Breast epithelium (tissue), 4 donors: ENCODE measurements at places on chromosomes 4 and X. TPM values are rescaled to one million over a fixed set of nuclear protein-coding genes. Genes with fewer than 3 reads are reported as not detected.

C4orf51 gene
- total RNA-seq, result not detected

ENPEP gene
- total RNA-seq, result 10.2 TPM

AMBN gene
- not detected for total RNA-seq

CT55 gene
- not detected for total RNA-seq

KLHL34 gene
- total RNA-seq, result not detected

DNA sequence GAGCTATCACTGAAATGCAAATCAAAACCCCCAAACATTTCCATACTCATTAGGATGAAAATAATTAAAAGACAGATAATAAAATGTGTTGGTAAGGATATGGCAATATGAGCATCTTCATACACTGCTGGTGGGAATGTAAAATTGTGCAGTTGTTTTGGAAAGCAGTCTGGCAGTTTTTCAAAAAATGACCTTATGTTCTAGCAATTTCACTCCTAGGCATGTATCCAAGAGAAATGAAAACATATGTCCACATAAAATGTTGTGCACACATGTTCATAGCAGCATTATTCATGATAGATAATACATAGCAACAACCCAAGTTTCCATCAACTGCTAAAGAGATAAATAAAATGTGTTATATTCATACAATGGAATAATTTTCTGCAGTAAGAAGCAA is 14.8 kb upstream of the GPRASP2 start:
- DNase-seq, result no peak

DNA sequence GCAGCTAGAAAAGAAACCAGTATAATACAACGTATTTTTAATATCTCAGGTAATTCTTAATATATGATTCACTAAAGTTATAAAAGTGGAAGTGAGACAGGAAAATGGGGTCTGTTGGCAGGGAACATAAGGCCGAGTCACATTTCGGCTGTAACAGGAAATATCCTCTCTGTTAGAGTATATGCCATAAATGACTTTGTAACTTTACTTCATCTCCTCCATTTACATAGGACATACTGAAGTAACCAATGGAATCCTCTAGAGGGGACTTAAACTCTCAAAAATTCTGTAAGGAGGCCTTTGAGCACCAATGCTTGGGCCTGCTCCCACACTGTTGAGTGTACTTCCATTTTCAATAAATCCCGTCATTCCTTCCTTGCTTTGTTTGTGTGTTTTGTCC is 71.3 kb downstream of the ANKRD17 start:
- no peak for DNase-seq

- DNase-seq, result no peak
These were observed 55.4 kb upstream of the GPR78 start for GRCh38 chr4:8524595-8525382.

DNA sequence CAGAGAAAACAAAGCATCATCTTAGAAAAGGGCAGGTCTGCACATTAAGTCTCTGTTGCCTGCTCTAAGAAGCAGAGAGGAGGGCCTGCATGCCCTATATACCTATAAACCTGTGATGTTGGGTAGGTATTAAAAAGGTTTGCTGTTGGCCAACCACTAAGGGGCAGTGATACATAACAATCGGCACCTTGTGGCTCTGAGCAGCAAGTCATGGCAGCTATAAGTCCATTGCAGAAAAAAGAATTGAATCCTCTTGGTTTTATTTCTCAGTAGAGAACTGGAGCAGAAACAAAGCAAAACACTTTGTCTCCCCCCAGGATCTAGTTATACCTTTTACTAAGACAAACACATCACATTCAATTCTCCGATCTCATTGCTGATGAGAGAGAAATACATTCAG is 1364.4 kb downstream of the STIM2 start:
- DNase-seq, result no peak

DNA sequence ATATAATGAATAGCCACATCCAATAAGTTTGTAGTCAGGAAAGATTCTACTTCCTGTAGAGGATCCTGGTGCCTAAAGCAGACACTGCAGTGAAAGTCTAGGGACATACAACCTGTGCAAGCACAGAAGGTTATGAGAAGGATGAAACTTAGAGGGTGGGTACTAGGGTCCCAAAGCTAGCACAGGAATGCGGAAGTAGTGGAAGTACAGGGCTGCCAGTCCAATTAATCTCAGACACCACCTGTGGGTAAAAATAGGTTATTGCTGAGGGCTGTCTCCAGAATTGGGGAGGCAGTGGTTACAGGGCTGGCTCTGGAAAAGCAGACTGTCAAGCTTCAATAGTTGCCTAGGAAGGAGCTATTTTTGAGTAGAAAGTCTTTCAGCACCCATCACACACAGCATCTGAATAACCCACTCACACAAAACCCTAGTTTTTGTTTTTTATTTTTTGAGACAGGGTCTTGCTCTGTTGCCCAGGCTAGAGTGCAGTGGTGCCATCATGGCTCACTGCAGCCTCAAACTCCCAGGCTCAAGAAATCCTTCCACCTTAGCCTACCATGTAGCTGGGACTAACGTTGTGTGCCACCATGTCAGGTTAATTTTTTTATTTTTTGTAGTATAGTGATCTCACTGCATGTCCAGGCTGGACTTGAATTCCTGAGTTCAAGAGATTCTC is 50.8 kb upstream of the ELF2 start:
- no peak for DNase-seq

DNA sequence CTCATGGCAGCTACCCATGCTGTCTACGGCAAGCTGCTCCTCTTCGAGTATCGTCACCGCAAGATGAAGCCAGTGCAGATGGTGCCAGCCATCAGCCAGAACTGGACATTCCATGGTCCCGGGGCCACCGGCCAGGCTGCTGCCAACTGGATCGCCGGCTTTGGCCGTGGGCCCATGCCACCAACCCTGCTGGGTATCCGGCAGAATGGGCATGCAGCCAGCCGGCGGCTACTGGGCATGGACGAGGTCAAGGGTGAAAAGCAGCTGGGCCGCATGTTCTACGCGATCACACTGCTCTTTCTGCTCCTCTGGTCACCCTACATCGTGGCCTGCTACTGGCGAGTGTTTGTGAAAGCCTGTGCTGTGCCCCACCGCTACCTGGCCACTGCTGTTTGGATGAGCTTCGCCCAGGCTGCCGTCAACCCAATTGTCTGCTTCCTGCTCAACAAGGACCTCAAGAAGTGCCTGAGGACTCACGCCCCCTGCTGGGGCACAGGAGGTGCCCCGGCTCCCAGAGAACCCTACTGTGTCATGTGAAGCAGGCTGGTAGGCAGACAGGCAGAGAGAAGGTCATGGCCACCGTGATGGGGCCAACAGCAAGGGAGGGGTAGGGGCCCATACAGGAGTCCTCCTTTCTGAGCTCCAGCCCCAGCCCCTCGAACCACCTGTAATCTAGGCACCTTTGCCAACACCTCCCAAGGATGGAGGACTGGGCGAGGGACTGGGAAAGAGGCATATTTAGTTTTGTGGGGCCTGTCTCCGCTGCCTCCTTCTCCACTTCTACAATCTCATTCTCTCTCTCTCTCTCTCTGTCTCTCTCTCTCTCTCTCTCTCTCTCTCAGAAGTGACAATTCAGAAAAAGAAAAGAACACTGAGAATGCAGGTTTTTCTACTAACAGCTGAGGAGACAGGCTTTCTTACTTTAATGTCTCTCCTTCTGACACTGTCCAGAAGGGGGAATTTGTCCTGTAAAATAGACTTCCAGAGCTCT is 4.7 kb upstream of the TSPYL2 start:
- DNase-seq, result no peak

DNA sequence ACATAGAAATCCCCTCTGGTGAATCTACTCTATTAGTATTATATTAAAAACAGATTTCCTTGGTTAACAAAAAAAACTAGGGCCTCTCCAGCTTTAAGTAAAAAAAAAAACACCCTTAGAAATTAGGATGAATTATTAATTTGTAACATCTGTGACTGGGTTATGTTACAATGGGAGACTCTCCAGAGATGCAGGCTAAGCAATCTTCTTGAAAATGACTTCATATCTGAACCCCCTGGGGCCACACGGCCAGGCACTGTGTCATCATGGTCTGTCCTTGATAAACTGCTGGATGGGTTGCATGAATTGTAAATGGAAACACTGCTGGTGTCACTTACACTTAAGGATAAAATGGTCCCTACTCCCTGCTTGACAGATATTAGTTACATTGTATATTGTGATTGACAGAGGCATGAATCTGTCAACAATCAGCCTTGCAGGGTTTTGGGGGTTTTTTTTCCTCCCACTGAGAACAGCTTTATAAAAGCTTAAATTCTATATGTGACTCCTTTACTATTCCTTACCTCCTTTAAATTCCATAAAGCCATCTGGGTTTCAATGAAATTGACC is 49.1 kb downstream of the PRKG2 start:
- no peak for DNase-seq

- no peak for DNase-seq
These were observed 546.5 kb upstream of the FAT1 start for GRCh38 chr4:187270154-187270553.
